Epithelial cell of esophagus (primary cell): ENCODE measurements at places on chromosomes 11 and 22.
A peak's percentile ranks its signal among the peaks of the same experiment; 100 is the strongest.

DNA sequence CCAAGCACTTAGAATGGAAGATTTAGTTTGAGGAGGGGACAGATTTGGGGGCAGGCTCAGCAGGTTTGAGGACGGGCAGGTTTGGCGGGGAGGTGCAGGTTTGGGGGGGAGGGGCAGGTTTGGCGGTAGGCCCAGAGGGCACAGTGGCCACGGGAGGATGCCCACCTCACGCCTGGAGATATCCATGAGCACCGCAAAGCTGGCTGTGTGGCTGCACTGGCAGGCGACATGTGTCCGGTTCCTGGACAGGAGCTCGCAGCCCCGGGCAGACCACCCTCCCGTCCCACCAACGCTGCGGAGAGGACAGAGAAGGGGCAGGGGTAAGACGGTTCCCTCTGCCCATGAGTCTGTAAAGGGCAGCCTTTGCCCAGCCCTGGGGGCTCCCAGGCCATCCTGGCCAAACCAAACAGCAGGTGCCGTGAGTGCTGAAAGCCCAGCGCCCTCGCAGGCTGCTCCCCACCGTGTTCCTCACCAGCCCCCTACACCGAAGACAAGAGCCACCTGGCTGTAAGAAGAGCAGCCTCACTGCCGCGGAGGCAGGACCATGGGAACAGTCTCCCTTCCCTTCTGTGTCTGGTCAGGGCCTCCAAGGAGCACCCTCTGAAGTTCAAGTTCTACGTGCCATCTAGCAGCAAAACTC is 43.0 kb downstream of the TRMU start:
- DNase-seq = no peak

- no peak for DNase-seq
Measured at GRCh38 chr11:130706572-130706971, 209.7 kb downstream of the SNX19 start.

- DNase-seq = no peak
Measured at GRCh38 chr11:46555267-46556054, 38.4 kb downstream of the AMBRA1 start.

- no peak for DNase-seq
Measured at GRCh38 chr11:2036863-2037486, 39.3 kb upstream of the H19 start.

DNA sequence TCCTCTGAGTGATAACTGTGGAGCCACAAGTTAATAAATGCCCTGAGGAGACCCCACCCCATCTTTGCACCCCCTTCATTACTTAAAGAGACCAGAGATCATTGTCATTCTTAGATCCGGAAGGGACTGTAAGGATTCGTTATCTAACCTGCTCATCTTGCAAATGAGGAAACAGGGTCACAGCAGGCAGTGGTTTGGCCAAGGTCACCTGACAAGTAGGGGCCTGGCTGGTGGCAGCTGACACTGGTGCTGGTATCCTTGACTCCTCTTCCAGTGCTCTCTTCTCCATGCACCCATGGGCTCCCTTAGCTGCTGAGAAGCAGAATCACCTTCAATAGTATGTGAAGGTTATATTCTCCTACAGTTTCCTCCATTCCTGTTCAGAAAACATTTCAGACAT is 151.6 kb downstream of the GRIK4 start:
- no peak for DNase-seq

GRCh38 chr11:48384670-48385069 is 18.4 kb upstream of the OR4C5 start:
- DNase-seq = no peak

DNA sequence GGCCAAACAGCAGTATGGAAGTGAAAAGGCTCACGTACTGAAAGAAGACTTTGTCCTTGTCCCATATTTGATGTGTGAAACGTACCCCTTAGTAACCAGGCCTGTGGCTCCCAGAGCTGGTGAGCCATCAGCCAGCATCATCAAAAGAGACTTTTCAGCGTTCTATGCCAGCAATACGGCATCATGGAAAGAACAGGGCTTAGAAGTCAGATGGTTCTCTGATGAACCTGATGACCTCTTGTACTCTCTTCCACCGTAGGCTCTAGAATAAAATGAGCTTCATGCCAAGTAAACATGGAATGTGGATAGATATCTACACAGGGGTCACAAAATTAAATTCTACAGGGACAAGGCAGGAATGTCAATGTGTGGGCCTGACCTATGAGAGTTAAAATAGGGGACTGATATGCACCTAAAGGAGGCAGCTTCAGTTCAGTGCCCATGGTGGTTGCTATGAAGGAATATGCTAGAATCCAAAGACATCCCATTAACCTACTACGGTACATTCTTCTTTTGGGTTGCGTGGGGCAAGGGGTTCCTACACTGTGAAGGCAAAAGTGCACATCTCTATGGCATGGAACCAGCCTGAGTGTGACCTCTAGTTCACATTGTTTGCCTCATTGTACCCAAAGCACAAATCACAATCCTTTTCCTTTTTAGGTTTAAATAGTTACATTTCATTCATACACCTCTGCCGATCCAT is 130.6 kb downstream of the ETS1 start:
- DNase-seq = no peak

DNA sequence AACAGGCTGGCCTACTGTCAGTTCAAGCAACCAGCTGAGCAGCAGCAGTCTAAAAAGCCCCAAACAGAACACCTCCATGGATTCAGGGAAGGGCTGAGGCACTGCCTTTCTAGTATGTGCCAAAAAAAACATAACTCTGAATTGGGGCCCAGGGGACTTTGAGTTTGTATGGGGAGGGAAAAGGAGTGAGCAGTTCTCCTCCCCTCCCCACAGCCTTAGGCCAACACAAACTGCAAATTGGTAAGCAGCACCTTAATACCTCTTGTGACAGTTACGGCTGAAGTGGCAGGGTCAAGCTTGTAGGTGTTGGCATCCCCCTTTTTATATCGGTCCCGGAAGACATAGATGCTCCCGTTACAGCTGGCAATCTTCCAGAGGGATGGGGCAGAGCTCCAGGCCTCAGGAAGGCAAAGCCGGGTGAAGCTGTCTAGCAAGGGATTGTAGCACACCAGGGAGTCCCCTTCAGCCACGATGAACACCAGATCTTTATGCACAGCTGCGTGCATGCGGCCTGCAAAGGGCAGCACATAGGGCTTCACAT is 6.0 kb downstream of the KBTBD4 start:
- no peak for DNase-seq

GRCh38 chr22:22376352-22376706 is 131.7 kb downstream of the VPREB1 start:
- no peak for DNase-seq

DNA sequence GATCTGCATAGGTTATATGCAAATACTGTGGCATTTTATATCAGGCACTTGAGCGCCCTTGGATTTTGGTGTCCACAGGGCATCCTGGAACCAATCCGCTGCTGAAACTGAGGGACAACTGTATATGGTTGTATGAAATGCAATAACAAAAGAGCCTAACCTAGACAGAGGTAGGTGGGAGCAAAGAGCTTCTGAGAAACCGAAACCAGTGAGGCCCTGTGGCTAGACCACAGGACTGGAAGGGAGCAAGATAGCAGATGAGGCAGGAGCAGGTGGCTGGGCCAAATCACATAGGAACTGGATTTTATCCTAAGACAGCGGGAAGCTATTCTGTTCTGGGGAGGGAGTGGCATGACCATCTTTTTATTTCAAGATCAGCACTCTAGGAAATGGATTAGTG is 30.1 kb downstream of the RCN1 start:
- no peak for DNase-seq

GRCh38 chr22:40764763-40765441 is 54.2 kb downstream of the SLC25A17 start:
- no peak for DNase-seq

DNA sequence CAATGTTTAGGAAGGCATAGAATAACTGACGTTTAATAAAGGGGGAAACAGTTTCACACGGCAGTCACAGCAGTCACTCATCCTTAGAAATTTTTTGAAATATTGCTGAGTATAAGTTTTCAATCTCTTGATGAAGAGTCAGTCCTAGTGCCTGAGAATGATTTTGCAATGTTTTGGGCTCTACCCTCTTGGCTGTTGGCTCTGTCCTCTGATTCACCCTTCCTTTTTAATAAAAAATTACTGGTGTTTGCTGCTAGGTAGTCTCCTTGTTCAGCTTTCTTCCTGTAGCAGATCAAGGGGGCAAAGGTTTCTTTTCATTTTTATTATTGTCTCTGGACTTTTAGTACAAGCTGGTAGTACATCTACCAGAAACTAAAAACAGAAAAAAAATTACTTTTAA is 194.3 kb upstream of the ANO3 start:
- DNase-seq = peak; percentile 52

GRCh38 chr11:88520391-88520790 is 182.9 kb upstream of the CTSC start:
- DNase-seq = peak; percentile 58

DNA sequence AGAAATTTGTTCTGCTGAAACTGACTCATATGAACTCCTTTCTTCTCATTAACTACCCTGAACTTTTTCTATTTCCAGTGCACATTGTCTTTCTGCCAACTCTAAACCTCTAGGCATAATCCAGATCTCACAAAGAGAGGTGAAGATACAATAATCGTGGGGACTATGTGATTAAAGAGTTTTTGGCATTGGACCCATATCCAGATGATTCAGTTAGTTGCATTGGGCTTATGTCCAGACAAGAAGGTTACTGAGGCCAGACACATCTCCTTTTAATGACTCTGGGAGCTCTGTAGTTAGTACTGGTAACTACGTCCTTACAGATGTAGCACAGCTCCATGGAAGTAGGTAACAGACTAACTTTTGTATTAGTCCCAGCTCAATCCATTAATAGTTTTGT is 273.0 kb downstream of the CASP12 start:
- DNase-seq = peak; percentile 6

- DNase-seq = no peak
Measured at GRCh38 chr11:12073886-12074285, 36.5 kb upstream of the MICAL2 start.

DNA sequence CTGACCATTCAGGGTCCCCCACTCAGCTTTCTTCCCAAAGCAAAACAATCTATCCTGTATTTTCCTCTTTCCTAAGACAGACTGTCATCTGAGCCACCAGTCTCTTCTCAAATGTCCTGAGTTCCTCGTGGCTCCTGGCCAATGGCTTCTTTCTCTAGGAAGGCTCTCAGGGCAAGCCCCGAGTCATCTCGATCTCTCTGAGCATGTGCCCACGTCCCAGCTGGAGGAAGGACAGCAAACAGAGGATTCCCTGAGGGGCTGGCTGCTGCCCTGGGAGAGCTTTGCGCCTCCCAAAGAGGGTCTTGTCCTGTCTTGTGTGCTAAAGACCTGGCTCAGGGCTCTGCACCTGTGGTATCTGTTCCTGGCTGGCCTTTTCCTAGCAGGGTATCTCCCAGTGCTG is 8.3 kb downstream of the SLC37A2 start:
- DNase-seq = no peak

DNA sequence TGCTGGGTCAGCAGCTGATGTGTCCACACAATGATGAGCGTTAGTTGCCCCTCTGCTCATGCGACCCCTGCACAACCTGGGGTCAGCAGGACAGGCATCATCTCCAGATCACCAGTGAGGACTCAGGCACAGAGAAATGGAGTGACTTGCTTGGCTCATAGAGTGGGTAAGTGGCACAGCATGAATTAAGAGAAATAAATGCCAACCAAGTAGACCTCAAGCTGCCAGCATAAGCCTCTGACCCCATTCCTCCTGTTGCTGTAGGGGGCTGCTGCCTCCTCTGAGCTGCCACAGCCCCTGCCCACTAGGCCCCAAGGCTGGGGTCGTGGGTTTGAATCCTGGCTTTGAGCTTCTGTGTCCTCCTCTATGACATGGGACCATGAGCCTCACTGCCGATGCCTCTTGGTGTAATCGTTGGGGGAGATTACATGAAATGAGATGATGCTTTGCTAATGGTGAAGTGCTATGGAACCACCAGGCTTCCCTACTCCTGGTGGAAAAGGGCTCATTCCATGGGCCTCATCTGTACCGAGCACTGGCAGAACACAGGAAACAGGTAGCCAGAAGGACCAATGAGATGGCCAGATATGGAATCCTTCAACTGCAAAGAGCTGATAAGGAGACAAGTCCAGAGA is 33.6 kb downstream of the LRRC32 start:
- DNase-seq = no peak
